ENCODE measurements at places on chromosomes 4 and X.

DNA sequence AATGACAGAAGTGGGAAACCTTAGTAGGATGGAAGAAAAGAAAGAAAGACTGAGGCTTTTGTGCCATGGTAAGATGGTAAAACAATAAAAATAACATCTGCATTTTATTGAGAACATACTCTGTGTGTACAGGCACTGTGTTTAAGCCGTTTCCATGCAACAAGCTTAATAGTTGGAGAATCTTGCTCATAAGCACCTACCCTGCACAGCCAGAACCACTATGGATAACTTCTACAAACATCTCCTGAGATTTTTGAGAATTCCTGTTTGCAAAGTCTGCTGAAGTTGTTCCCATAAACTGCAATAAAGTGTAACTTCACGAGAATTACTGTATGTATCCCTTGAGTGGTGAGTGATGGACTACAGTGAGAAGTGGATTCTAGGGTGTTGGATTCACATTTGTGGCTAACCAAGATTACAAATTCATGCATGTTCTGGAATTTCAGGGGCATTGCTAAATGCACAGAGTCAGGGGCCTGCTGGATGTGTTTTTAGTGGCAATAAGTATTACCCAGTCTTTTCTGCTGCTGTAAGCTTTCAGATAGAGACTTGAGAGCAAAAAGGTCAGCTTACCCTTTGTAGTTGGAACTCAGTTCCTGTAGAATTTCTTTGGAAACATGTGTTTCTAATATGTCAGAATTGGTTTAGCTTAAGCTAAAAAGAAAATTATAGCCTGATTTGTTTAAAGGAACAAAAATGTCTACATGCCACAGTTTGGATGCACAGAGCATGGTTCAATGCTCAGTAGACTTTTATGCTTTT lies 132.5 kb downstream of the AFF1 start:
- no peak for DNase-seq
- H3K27ac ChIP-seq, result no peak overlapping the region
- H3K27me3 ChIP-seq, result no peaks in the 10 kb centered on the region
- H3K4me3 ChIP-seq, result no peak overlapping the region
- H3K36me3 ChIP-seq, result peaks cover 14% of the 10 kb centered on the region
- H3K4me1 ChIP-seq, result peaks cover 19% of the 10 kb centered on the region

DNA sequence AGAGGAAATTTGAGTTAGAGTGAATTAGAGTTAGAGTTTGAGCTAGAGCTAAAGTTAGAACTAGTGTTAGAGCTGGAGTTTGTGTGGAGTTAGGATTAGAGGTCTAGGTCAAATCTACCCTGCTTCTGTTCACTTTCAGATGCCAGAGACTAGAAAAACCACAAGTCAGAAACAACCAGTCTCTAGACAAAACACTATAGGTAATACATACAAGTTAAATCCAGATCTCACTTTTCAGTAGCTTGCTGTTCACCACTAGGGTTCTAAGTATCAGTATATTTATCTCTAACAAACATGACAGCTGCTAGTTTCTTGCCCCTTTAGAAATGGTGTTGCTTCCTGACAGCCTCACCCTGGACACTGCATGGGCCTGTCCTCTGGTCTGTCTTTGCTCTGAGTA lies 300.7 kb downstream of the ARAP2 start:
- H3K36me3 ChIP-seq, result no peaks in the 10 kb centered on the region
- no peaks in the 10 kb centered on the region for H3K4me1 ChIP-seq
- no peak overlapping the region for H3K4me3 ChIP-seq
- no peaks in the 10 kb centered on the region for H3K27me3 ChIP-seq

- no peaks in the 10 kb centered on the region for H3K27me3 ChIP-seq
- H3K4me3 ChIP-seq, result no peak overlapping the region
- H3K4me1 ChIP-seq, result peaks cover 8% of the 10 kb centered on the region
- H3K27ac ChIP-seq, result no peak overlapping the region
Observed at GRCh38 chr4:159250751-159251325, 148.0 kb downstream of the RAPGEF2 start.

GRCh38 chr4:112516471-112517066 lies 589 bp upstream of the NEUROG2 start:
- no peak for DNase-seq
- H3K27me3 ChIP-seq, result peaks cover 92% of the 10 kb centered on the region
- no peaks in the 10 kb centered on the region for H3K36me3 ChIP-seq
- H3K27ac ChIP-seq, result no peak overlapping the region
- peak overlapping the region; percentile 85 for H3K4me3 ChIP-seq

DNA sequence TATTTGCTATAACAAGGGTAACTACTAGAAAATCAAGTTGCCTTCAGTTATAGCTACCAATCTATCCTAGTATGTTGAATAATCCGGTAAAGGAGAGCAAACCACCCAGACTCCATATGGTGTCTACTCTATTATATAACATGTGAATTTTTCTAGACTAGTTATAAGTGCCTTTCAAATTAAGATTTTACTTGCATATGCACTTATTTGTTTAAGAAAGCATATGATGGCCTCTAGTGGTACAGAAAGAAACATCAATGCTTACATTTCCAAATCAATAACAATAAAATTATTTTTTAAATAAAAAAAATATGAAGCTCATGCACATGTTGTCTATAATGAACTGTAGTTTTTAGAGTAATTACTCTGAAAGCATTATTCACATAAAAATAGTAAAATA lies 1516.4 kb upstream of the PABPC4L start:
- H3K4me3 ChIP-seq, result no peak overlapping the region
- no peaks in the 10 kb centered on the region for H3K36me3 ChIP-seq
- DNase-seq, result no peak
- no peak overlapping the region for H3K27ac ChIP-seq
- no peaks in the 10 kb centered on the region for H3K27me3 ChIP-seq
- H3K4me1 ChIP-seq, result no peaks in the 10 kb centered on the region

DNA sequence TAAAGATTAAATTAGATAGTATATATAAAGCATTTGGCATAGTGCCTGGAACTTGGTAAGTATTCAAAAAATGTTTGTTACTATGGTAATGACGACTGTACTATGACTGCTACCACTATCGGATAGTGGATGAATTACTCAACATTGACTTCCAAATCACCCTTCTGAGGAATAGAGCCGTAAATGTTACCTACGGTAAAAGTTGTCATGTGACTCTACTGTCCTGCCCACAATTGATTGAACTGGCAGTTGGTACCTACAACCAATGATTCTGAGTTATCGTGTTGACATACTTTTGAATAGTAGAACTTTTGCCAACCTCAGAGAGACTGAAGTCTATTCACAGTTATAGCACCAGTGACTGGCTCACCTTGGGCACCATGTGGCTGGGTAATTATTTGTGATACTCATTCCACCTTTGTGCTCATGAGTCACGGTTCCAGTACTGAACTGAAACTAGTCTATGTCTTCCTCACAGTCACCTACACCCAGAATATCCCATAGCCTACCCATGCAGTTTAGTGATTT lies 185.5 kb upstream of the PITX2 start:
- H3K27ac ChIP-seq, result no peak overlapping the region
- H3K4me3 ChIP-seq, result no peak overlapping the region
- H3K27me3 ChIP-seq, result no peaks in the 10 kb centered on the region

DNA sequence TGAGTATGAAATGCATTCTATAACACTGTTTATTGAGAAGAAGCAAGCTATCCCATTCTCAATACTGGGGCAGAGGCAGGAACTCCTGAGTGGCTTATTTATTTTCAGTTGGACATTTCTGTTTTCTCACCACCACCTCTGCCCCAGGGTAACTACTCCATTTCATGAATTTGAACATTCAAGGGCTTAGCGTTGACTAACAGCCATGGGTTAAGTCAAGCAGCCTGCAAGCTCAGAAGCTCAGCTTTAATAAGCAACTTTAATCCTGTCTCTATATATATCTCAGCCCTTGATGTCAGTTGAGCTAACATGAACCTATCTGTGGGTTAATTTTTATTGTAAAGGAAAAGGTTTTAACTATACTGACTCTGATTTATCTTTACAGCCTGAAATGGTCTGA lies 93.8 kb downstream of the MBNL3 start:
- H3K36me3 ChIP-seq, result no peaks in the 10 kb centered on the region
- DNase-seq, result no peak
- H3K4me3 ChIP-seq, result no peak overlapping the region
- no peaks in the 10 kb centered on the region for H3K4me1 ChIP-seq
- H3K27me3 ChIP-seq, result no peaks in the 10 kb centered on the region

DNA sequence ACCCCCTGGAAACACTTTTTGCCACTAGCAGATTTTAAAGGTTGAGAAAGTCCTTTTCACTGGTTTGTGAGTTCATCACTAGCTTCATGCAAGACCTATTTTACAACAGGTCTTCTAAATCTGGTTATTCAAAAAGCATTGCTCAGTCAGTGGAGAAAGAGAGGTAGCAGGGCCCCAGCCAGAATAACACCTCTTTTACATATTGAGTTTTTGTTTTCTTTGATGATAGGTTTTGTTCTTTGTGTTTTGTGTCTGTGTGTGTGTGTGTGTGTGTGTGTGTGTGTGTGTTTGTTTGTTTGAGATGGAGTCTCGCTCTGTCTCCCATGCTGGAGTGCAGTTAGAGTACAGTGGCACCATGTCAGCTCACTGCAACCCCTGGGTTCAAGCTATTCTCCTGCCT lies 2.7 kb upstream of the VEGFC start:
- DNase-seq, result no peak
- no peaks in the 10 kb centered on the region for H3K36me3 ChIP-seq
- no peak overlapping the region for H3K4me3 ChIP-seq
- H3K4me1 ChIP-seq, result peaks cover 6% of the 10 kb centered on the region

GRCh38 chr4:130738233-130738632 lies 1642.3 kb downstream of the C4orf33 start:
- no peak overlapping the region for H3K4me3 ChIP-seq
- no peaks in the 10 kb centered on the region for H3K27me3 ChIP-seq
- no peak for DNase-seq
- H3K36me3 ChIP-seq, result no peaks in the 10 kb centered on the region
- no peak overlapping the region for H3K27ac ChIP-seq

- H3K27ac ChIP-seq, result no peak overlapping the region
- H3K4me3 ChIP-seq, result no peak overlapping the region
- H3K4me1 ChIP-seq, result no peaks in the 10 kb centered on the region
- H3K36me3 ChIP-seq, result no peaks in the 10 kb centered on the region
- no peak for DNase-seq
Observed at GRCh38 chrX:54246866-54247265, 63.8 kb upstream of the FAM120C start.

- H3K4me3 ChIP-seq, result no peak overlapping the region
- DNase-seq, result no peak
- H3K27me3 ChIP-seq, result no peaks in the 10 kb centered on the region
- peaks cover 4% of the 10 kb centered on the region for H3K4me1 ChIP-seq
Observed at GRCh38 chr4:95506264-95506663, 42.5 kb downstream of the UNC5C start.

DNA sequence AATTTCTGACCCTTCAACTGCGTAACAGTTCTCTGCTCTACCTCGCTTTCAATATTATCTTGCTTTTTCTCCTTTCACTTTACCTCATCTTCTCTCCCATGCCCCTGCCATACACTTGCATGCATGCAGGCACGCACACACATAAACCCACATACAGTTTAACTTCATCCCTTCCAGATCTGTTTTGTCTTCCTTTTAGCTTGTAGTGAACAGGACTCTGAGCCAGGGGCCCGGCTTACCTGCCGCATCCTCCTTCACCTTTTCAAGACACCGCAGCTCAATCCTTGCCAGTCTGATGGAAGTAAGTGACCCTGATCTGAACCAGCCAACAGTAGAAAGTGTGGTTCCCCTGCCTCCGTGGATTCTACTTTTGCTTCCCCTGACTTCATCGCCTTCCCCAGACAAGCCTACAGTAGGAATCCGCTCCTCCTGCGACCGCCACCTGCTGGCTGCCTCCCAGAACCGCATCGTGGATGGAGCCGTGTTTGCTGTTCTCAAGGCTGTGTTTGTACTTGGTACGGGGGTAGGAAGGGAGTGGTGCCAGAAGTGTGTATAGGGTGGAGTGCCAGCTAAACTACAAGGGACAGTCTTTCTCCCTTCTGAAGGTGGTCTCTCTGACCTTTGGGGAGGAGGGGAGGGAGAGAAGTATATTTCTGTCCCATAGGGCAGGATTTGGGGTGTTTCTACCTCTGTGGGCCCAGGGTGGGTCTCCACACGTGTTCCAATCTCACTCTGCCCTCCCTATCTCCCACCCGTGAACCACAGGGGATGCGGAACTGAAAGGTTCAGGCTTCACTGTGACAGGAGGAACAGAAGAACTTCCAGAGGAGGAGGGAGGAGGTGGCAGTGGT lies 10.7 kb downstream of the MED12 start:
- H3K4me1 ChIP-seq, result peaks cover 13% of the 10 kb centered on the region
- H3K4me3 ChIP-seq, result peak overlapping the region; percentile 63
- H3K27ac ChIP-seq, result peak overlapping the region; percentile 80
- peaks cover 59% of the 10 kb centered on the region for H3K36me3 ChIP-seq
- DNase-seq, result peak; percentile 28

DNA sequence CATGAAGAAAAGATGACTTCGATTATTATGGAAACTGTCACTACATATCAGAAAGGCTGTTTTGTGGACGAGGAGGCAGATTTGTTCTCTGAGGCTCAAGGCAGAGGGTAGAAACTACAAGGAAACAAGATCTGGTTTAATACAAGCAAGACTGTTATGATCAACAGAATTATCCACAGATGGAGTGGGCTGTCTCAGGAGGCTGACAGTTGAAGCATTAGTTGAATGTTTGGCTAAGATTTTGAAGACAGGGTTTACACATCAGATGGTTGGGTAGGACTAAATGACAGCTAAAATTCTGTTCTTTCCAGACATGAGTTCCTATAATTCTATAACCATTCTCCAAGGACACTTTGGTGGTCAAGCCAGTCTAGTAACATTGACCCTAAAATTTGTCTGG lies 49.8 kb downstream of the LDOC1 start:
- no peak for DNase-seq
- no peak overlapping the region for H3K27ac ChIP-seq
- H3K4me3 ChIP-seq, result no peak overlapping the region
- H3K27me3 ChIP-seq, result no peaks in the 10 kb centered on the region
- H3K36me3 ChIP-seq, result no peaks in the 10 kb centered on the region

GRCh38 chrX:41332408-41333002 lies 1.5 kb upstream of the DDX3X start:
- DNase-seq, result no peak
- H3K27ac ChIP-seq, result peak overlapping the region; percentile 99
- peaks cover 22% of the 10 kb centered on the region for H3K36me3 ChIP-seq
- peaks cover 19% of the 10 kb centered on the region for H3K4me1 ChIP-seq
- peaks cover 3% of the 10 kb centered on the region for H3K27me3 ChIP-seq
- H3K4me3 ChIP-seq, result peak overlapping the region; percentile 92

DNA sequence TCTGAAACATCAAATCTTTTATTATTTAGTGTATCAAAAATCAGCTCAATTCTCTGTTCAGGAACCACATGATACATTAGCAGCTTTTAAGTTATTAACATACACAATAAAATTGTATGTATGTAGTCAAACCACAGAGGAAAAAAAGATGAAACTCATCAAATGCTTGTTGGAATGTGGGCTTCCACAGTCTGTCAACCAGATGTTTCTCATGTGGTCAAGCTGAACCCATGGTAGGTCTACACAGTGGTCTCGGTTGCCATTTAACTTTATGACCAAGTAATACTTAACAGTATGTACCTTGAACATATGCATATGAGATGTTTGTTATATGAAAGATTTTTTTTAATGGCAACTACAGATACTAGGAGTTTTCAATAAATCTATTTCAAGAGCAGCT lies 427.8 kb downstream of the IL15 start:
- H3K4me1 ChIP-seq, result peaks cover 2% of the 10 kb centered on the region
- no peak overlapping the region for H3K27ac ChIP-seq
- no peak for DNase-seq
- H3K36me3 ChIP-seq, result peaks cover 50% of the 10 kb centered on the region

GRCh38 chrX:108297290-108297689 lies 140.9 kb downstream of the COL4A6 start:
- DNase-seq, result no peak
- H3K27me3 ChIP-seq, result no peaks in the 10 kb centered on the region
- no peak overlapping the region for H3K27ac ChIP-seq
- no peaks in the 10 kb centered on the region for H3K36me3 ChIP-seq
